ENCODE measurements at places on chromosomes 5 and 9. TPM values are rescaled to one million over a fixed set of nuclear protein-coding genes. Genes with fewer than 3 reads are reported as not detected.

GRCh38 chr5:50667023-50667652, 701 bp downstream of the PARP8 start:
- DNase-seq: no peak

- DNase-seq: no peak
Observed at GRCh38 chr9:110125763-110126351, 82.1 kb downstream of the C9orf152 start.

- no peak for DNase-seq
Observed at GRCh38 chr5:128317481-128317880, 220.6 kb downstream of the FBN2 start.

- no peak for DNase-seq
Observed at GRCh38 chr5:92518318-92518904, 1062.6 kb downstream of the NR2F1-AS1 start.

DNA sequence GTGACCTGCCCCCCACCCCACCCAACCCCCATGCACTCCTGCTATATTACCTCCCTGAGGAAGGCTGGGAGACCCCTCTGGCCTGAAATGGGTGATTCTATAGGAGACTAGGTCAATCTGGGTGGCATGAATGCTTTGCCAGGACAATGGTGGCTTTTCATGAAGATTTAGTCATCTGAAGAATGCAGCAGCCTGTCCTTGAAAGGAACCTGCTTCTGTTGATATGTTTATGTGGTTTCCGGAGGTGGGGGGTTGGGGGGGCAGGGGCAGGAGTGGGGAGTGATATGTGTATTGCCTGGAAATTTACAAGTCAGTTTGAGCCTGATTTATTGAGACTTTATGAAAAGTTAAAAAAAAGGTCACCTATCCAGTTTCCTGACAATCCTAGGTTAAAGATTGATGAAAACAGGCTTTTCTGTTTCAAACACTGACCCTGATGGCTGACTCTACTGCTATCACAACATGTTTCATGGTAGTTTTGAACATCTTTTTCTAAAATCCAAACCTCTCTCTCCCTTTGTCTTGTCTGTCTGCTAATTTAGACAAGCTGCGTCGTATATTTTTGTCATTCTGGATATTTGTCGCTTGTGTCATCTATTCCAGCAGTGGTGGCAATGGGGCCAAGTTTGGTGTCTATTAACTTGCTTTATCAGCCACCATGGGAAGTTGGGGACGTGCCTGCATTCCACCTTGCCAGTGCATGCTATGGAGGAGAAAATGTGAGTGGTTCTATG, 153.7 kb upstream of the EGFLAM start:
- no peak for DNase-seq

- DNase-seq: no peak
Observed at GRCh38 chr5:178624631-178625546, 2.0 kb downstream of the CLK4 start.

DNA sequence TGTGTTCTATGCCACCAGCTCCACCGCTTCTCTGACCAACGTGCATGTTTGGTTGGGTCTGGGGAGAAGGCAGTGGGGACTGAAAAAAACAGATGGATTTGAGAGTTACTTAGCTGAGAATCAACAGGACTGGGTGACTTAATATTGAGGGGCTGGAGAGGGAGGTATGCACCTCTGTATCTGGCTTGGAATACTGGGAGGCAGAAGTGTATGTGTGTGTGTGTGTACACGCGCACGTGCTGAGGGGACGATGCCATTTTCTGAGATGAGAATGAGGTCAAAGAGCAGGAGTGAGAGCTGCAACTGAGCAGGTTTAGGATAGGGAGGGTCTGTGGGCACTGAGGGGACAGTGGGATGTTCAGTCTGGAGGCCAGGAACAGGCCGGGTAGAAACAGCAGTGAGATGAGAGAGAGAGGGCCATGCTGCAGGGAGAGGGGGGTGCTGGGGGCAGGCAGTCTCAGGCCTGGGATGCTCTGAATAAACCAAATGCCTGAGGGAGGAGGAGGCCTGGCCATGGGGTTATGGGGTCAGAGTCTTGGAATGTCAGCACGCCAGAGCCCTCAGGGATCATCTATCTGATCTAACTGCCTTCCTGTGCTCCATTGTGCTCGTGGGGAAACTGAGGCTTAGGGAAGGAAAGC, 14.0 kb downstream of the PDGFRB start:
- no peak for DNase-seq

GRCh38 chr9:121826711-121827110, 175.3 kb downstream of the DAB2IP start:
- no peak for DNase-seq

GRCh38 chr5:35869685-35870277, 13.1 kb downstream of the IL7R start:
- DNase-seq: no peak

DNA sequence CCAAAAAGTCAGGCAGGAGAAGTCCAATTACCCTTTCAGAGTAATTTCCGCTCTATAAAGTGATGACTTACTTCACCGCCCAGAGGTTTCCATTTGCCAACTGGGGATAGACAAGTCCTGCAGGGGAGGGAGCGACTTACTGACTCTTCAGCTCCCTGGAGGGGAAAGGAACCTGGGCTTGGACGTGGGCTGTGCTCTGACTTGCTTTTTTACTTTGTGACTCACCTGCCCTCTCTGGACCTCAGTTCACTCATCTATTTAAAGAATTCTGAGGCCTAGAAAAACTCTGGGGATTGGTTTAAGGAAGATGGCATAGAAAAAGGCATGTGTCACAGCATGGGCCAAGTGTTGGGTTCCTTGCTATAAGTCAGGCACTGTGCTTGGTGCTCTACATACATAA, 180.4 kb upstream of the TRIM32 start:
- DNase-seq: no peak

GRCh38 chr9:69582544-69583297, 89.5 kb downstream of the APBA1 start:
- DNase-seq: no peak

DNA sequence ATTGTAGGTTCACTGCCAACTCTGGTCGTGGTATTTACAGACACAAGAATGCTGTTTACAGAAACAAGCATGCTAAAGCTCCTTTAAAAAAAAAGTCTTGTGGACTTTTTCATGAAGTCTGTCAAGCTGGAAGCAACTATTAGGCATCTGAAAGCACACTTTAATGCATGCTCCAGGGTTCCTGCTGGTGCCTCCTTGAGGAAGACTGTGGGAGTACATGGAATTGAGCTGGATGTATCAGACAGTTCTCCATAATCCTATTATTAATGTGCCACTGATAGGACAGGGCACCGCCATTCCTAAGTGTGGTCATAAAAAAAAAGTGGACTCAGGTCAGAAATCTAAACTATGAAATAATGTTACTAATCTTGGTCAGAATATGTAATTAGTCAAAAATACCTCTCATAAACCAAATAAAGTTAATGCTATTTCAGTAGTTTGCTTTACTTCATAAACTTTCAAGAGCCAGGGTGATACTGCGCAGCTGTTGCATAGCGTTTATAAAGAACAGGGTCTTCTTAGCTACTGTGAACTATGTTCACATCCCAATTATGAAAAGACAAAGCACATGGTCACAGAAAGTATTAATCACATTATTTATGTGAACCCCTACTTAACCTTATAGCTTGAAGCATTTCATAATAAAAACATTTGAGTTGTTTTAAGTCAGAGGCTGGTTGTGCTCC, 390.8 kb upstream of the PTGER4 start:
- DNase-seq: no peak

GRCh38 chr9:35287987-35288632, 126.3 kb downstream of the UNC13B start:
- DNase-seq: no peak

DNA sequence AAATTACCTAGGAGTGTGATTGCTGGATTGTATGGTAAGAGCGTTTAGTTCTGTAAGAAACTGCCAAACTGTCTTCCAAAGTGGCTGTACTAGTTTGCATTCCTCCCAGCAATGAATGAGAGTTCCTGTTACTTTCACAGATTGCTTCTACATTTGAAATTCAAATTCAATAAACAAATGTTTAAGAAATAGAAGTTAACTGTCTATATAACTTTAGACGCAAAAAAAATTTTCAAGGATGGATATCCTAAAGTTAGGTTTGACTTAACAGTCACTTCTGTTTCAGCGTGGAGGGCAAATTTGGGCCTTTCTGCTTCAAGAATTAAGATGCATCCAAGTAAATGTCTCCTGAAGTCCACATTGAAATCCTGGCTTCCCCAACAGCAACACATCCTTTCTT, 445.6 kb downstream of the TAF11L14 start:
- no peak for DNase-seq

DNA sequence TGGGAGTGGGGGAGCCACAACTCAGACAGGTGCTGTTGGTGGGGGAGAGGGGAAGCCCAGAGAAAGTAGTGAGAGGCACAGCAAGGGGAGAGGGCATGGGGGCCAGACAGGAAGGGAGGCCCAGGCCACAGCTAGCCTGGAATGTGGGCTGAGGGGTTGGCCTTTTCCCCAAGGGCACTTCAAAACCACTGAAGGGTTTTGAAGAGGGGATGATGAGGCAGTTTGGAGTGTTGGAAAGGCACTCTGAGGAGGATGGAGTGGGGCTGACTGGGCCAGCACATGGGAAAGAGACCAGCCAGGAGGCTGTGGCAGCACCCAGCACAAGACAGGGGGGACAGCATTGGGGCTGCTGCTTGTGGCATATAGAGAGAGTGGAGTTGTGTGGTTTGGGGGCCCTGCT, 3.8 kb downstream of the PSD2 start:
- DNase-seq: no peak

DNA sequence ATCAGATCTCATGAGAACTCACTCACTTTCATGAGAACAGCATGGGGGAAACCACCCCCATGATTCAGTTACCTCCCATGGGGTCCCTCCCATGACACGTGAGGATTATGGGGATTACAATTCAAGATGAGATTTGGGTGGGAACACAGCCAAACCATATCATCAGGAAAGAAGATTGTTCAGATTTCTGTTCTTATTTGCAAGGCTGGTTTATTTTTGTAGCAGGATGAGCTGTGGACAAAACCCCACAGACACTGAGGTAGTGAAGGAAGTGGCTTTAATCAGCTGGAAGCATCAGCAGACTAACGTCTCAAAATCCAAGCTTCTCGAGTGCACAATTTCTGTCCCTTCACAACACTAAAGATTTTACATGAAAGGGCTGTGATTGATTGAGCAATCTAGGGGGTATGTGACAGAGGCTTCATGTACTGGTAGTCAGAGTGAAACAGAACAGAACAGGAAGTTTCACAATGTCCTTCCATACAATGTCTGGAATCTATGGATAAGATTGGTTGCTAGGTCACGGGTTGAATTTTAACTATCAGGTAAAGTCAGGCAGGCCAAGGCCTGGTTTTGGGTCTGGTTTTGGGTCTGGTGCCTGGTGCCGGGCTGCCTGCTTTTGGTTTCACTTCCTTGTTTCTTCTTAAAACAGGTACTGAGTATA, 91.3 kb upstream of the ZNF366 start:
- no peak for DNase-seq

- DNase-seq: no peak
Observed at GRCh38 chr9:27750566-27750965, 177.3 kb upstream of the C9orf72 start.

DNA sequence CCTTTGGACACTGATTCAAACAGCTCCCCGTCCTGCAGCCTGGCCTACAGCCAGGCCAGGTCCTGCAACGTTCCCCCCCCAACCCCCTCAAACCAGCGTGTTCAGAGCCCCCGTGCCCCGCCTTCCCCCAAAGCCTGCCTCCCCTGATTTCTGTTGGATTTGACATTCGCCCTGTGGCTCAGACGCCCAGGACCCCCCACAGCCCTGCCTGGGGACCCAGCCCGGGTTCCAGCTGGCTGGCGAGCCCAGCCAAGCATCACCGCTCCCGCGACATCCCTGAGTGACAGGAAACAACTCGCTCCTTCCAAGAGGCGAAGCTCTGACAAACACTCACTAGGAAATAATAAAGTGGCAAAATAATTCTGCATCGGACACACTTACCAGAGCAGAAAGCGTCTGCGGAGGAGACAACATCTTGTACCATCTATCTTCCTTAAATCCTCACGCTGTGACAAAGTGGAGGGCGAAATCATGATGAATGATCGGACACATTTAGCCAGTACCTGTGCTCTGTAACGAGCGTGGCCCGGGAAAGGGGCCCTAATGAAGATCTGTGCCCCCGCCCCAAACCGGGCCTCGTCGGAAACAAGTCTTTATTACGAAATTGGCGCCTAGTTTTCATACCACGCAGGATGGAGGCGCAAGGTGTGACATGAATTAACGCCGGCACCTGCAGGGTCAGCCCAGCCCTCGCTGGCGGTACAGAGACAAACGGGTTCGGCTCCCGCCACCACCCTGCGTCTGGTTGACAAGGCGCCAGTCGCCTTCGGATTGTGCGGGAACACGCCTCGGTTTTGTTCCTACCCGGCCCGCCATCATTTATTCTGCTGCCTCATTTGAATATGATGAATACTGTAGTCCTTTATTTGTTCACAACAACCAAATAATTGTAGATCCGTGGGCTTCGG, 91.0 kb upstream of the MVB12B start:
- DNase-seq: no peak

GRCh38 chr5:67000794-67001475, 195.7 kb downstream of the CD180 start:
- DNase-seq: no peak

DNA sequence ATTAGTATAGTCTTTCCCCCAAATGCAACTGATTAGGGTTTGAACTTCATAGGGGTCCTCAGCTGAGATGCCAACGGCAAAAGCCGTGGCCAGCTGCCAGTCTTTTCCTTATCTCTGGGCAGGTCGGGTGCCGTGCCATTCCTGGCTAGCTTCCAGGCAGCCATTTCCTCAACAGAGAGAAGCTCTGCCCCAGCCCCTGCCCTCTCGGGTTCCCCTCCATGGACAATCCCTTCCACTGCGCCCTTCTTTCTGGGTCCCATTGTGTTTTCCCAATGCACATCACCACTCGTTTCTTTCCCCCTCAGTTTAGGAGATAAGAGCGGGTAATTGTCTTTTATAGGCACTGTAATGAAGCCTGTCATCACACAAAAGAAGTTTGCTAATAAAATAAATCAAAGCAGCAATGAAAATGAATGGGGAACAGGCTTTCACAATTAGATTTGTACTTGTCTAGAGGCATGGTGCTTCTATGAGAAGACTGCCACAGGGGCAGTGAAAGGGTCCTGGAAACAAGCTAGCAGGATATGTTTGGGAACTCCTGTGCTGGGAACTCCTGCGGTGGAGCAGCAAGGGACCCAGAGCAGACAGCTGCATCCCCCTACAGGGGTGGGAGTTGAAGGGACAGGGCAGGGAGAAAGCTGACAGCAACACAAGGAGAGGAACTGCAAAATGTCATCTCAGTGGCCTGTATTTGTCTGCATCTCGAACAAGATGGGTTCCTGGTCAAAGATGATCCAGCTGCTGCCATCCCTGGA, 48.0 kb upstream of the SAP30L start:
- DNase-seq: no peak

GRCh38 chr5:134206627-134207160, 19.2 kb downstream of the PPP2CA start:
- DNase-seq: no peak

KCNN2 gene
- 29.8 TPM for total RNA-seq

TAF11L12 gene
- total RNA-seq: not detected

PCDHGA1 gene
- 3.3 TPM for total RNA-seq

KIAA1958 gene
- 10.6 TPM for total RNA-seq

DRD1 gene
- total RNA-seq: 18.3 TPM

LHFPL2 gene
- 23.2 TPM for total RNA-seq

EGFLAM gene
- total RNA-seq: 2.9 TPM

NINJ1 gene
- total RNA-seq: 2.9 TPM

TOR4A gene
- total RNA-seq: 0.41 TPM

Data from frontal cortex (tissue), 4 donors.